Activated CD4-positive, alpha-beta T cell treated with anti-CD3 and anti-CD28 coated beads, Interleukin-10, Interleukin-2, amounts not matched to agents 100 ng/mL and 50 ng/mL, durations not matched to agents 16 hours and 8 hours (primary cell): ENCODE measurements at places on chromosomes 1 and 21.

- DNase-seq = no peak
These were observed 192.4 kb downstream of the TGFBR3 start for GRCh38 chr1:91693557-91693956.

DNA sequence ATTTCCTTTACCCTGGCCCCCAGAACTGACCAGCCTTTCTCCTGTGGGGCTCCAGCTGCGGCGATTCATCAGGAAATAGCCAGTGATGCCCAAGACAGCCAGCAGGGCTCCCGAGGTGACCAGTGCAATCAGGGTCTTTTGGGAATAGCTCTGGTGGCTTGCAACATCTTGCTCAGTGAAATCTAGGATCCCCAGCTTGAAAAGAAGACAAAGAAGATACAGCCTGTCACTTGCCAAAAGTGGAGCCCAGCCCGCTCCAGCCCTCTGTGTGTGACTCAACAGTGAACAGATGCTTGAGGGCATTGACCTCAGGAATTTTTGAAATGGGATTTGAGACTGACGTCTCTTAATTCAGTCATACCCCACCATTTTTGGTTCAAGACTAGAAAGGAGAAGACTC lies 22.3 kb downstream of the CD34 start:
- no peak for DNase-seq

DNA sequence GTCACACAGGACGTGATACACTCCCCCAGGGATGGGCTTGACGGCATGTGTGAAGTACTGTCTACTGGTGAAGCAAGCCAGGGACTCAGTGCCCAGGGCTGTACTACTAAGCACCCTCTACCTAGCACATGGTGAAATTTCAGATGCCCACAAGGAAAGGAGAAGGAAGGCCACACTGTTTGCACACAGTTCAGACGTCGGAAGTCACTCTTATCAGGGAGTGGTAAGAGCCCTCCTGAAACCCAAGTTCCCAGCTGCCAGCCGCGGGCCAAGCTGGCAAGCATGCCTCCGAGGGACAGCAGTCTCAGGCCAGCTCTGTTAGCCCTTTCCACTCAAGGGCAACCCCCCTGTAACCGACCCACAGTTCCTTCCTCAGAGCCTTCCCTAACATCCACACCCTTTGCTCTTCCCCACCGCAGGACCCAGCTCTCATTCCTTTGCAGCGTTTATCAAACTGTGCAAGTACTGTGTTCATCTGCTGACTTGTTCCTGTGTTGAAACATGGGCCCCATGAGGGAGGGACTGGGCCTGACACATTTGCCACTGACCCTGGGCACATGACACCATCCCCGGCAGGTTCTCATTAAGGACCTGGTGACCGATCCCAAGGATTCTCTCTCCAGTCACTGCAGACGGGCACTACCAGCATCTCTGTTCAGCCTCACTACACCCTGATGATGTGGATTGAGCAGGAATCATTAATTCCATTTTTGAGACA lies 58.5 kb downstream of the SLC66A1 start:
- DNase-seq = no peak

DNA sequence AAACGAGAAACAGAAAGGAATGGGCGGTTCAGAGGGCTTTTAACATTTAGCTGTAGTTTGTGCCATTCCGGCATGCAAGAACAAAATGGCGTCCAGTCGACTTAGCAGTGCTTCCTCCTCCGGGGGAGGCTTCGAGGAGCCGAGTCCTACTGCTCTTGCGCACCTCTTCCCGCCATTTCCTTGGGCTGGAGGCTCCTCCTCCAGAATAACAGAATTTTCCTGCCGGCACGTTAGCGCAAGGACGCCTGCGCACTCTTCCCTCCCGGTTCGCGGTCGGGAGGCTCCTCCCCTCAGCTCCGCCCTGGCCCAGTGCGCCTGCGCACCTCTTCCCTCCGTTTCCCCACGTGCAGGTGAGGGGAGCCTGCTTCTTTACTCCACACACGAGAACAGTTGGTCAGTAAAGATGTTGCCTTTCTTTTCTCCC lies 1.0 kb downstream of the DMRTB1 start:
- no peak for DNase-seq

- DNase-seq = no peak
These were observed 68.4 kb upstream of the MAGI3 start for GRCh38 chr1:113321771-113322387.

DNA sequence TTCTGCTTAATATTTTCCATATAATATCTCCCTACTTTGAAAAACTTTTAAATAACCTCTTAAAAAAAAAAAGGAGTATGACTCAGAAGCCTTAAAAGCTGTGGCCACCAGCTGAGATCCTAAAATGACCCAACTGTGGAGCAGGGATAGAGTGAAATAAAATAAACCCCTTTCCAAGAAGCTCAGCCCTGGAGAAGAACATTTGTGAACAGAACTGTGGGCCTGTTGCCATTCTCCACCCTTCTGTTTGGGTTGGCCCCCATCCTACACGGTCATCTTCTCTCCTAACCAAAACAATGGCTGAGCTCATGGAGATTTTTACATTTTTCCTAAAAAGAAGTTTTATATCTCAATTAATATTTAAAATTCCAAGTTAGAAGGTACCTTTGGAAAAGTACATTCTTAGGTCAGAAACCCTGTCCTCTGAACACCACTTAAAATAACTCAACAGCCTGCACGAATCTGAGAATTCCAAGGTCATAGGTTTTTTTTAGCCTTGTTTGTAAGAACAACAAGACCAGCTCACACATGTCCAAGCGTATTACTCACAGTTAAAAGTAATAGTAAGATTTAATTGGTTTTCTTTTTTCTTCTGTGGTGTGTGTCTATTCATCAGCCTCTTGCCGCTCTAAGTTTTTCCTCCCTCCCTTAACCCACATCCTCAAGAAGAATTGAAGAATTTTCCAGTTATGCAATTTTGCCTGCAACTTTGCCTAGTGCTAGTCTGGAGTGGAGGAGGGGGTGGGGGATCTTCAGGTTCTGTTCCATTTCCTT lies 107.7 kb upstream of the ERRFI1 start:
- DNase-seq = no peak

- no peak for DNase-seq
These were observed 11.3 kb downstream of the C1orf116 start for GRCh38 chr1:207021139-207021861.

- DNase-seq = no peak
These were observed 78.7 kb downstream of the ACTL8 start for GRCh38 chr1:17833661-17834501.

DNA sequence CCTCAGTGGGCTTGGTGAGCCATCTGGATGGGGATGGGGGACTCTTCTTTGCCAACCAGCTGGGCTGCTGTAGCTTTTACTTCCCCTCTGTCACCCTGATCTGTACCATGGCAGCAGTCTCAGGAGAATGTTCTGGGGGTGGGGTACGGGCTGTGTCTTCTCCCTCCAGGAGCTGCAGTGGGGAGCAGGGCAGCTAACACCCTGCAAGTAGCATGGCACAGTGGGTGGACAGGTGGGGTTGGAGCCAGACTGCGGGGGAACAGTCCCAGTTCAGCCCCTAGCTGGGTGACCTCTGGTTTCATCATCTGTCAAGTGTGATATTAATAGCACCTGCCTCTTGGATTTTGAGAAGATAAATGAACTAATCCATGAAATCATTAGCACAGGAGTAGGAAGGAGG lies 3.1 kb downstream of the NFASC start:
- no peak for DNase-seq

DNA sequence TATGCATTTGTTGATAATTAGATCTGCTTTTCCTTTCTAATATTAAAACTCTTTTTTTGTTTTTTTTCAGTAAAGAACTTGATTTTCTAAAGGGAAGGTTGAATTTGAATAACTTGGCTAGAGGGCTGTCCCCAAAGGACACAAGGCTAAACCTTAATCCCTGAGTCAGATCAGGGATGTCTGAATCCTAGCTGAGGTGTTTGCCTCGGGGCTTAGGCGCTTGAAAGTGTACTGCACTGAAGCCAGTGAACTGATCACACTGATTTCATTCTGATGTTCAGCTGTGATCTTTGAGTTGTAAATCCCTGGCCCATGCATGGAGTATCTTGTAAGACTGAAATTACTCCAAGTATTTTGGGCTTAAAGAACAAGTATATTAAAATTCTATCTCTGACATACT lies 42.8 kb downstream of the MTR start:
- DNase-seq = no peak

DNA sequence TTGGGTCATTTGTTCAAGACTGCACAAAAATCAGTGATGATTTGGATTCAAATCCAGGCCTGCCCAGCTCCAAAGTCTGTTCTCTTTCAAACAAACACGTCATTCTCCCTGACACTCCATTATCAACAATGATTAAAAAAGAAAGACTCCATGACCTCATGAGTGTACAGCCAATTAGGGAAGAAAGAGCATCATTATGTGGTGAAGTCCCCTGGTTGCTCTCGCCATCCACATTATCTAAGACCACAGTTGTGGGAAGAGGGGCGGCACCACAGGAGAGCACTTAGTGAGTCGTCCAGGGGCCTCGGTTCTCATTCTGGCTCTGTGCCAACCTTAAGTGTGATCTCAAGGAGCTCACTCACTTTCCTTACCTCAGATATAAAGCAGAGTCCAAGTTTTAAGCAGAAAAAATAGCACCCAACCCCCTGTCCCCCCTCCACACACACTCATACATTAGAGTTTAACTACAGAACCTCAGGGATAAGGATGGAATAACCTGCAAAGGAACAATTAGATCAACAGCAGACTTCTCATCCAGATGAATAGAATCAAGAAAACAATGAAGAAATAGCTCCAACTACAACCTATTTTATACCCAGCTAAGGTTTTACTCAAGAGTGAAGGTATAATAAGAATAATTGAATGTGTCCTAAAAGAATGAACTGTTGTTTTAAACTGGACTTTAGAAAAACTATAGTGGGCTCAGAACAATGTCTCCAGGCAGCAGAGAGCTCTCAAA lies 47.8 kb downstream of the COL6A1 start:
- no peak for DNase-seq

- no peak for DNase-seq
These were observed 51.9 kb downstream of the SPSB1 start for GRCh38 chr1:9344426-9345200.

DNA sequence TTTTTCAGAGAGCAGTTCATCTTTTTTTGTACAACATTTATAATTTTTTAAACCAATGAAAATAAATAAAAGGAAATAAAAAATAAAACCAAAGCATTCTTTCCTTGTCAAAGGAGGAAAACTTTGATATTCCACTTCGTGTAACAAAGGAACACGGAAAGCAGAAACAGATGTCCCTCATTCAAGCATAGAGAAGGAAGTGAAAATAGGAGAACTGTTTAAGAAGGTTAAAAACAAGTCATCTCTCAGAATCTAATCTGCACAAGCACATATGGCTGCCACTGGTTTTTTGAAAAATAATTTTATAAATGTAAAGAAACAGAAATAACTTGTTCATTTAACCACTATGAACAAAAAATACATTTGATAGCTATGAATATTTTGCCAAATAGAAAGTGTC lies 35.9 kb upstream of the ZNF644 start:
- DNase-seq = no peak

DNA sequence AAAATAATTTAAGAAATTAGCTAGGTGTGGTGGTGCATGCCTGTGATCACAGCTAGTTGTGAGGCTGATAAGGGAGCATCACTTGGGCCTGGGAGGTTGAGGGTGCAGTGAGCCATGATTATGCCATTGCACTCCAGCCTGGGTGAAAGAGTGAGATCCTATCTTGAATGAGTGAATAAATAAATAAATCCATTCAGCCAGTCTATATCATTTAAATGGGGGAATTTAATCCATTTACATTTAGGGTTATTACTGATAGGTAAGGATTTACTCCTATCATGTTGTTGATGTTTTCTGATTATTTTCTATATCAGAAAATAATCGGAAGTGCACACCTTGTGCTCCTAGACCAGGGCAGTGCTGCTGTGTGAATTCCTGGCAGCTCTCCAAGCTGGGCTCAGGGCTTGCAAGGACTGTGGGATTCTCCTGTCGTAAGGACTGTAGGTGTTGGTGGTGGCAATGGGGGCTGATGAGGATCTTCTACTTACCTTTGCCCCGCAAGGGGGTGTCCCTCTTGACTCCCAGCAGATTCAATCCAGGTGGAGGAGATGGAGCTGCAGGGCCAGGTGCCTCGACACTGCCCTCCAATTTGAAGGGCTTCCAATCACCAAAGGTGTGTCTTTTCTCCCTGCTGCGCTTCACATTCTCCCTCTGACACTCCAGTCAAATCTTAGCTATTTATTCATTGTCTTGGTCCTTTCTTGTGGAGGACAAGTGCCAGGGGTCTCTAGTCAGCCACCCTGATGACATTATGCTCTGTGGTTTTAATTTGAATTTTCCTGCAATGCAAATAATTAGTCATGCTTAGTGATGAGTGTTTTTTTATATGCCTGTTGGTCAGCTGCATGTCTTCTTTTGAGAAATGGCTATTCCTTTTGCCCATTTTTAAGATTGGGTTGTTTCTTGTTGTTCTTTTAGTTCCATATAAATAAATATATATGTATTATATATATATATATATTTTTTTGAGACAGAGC lies 14.1 kb upstream of the TRAPPC10 start:
- no peak for DNase-seq

DNA sequence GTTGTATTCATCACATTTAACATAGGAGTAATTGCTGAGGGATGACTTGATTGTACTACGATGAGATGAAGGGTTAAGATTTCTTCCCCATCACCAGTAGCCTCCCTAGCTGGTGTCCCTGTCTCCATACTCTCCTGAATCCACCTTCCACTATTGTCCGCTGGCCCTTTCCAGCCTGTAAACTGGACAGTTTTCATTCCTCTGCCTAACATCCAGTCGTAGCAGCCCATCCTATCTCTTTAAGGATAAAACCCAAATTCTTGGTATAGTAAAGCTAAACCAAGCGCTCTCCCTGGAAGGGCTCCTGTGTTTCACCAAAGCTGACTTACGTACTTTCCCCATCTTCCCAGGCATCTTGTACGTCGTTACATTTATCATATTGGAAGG lies 670 bp downstream of the COX20 start:
- DNase-seq = peak; percentile 27

GRCh38 chr1:152348447-152348846 lies 11.4 kb downstream of the FLG2 start:
- DNase-seq = peak; percentile 8

- peak; percentile 22 for DNase-seq
These were observed 69.0 kb downstream of the GADD45A start for GRCh38 chr1:67753776-67754525.

DNA sequence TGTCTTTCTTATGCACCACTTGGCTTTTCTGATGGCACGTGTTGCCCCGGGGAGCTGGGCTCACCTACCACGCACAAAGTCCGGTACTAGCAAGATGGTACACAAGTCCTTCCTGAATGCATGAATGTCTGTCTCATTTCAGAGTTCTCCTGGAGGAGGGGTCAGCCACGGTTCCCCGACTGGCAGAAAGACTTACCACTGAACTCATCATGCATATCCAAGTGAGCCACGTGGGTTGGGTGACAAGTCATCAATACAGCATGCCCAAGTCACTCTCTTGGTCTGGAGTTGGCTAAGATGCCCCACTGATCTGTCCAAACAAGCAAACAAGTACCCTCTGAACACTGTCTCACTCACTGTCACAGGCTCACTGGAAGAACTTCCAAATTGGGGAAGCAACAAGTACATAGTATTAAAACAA lies 28.6 kb upstream of the MX1 start:
- no peak for DNase-seq

DNA sequence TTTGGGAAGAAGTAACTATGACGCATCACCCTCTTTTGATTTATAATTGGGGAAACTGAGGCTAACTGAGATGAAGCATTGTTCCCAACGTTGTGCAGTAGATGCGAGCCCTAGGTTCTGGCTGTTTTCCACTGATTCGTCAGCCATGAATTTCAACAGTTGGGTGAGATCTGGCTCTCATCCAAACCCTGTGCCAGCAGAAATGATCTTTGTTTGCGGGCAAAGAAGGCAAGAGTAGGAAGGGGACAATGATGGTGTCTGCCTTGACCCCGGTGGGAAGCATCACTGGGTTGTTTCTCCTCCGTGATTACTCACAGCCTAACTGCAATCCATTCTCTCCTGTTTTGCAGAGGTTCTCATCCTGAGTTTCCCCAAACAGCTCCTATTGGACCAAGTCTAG lies 142.3 kb downstream of the MIS18A start:
- DNase-seq = no peak
